Effector CD8-positive, alpha-beta T cell (primary cell): ENCODE measurements at places on chromosomes 5 and 9.

DNA sequence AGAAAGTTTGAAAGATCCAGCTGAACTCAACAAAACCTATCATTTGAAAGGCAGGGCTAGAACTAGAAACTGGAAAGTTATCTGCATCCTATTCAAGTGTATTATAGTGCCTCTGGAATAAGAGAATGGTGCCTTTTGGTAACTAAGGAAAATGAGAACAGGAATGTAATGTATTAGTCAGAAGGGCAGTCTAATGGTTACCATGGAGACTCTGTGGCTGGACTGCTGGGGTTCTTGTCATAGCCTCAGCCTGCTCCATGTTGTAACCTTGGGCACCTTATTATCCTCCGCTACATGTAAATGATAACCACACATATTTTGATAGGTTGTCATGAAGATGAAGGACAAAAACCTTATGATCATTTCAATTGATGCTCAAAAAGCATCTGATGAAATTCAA lies 24.6 kb upstream of the IFNB1 start:
- no peak for DNase-seq

- no peak for DNase-seq
Measured at GRCh38 chr5:96874631-96875030, 1.7 kb upstream of the ERAP2 start.

DNA sequence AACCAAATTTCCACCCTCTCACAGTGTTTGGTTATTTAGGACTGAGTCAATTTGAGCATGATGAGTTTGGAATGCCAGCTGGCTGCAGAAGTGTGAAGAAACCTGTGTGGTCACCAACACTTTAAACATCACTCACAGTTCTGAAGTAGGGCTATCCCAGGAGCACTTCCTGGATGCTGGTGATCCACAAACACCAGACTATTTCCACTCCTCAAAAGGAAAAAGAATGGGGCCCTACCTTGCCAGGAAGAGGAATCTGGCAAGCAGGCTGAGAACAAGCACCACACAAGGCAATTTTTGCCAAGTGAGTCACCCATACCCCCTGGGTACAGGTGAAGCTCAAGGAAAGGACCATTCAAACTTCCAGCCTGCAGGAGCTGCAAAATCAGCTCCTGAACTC lies 294.2 kb upstream of the PTGER4 start:
- DNase-seq = no peak

- no peak for DNase-seq
Measured at GRCh38 chr5:140596321-140596741, 31.7 kb downstream of the SLC35A4 start.

DNA sequence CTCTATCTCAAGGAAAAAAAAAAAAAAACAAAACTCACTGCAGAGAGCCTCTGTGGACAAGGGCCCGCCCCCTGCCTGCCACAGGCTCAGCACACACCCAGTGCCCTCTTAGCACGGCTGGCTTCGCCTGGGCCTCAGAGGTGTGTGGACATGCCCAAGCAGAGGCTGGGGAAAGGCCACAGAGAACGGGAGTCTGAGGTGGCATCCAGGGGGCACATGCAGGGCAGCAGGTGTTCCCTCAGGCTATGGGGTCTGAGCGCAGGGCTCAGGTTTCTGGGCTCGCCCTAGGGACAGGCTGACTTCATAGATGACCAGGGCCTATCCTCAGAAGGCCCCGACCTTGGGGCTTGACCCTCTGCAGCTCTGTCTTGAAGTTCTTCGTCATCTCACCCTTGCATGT lies 138.7 kb downstream of the ZNF354C start:
- DNase-seq = no peak

DNA sequence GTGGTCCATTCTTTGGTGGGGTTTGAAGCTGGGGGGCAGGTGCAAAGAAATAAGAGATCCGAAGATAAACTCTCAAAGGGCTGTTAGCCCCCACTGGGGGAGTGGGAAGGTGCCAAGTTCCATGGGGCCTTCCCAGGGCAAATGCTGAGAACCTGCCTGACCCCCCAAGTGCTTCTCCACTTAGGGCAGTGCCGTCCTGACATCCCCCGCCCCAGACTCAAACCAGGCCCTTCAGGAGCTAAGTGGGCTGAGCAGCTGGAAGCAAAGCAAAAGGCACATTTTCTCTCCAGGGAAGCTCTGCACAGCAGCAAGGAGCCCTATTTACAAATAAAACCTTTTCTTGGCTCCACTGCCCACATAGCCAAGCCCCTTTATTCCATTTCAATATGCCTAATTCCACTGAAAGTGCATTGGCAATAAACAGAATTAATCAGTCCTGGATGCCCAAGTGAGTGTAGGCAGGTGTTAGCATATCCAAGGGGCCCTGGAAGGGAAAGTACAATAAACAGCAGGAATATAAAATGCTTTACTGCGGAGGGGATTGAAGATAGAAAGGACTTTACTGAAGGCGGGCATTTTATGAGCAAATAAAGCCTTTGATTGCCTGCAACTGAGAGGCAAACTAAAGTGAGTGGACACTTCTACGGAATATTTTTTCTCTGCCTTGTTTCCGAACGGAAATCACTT lies 44.6 kb downstream of the WHRN start:
- DNase-seq = no peak

DNA sequence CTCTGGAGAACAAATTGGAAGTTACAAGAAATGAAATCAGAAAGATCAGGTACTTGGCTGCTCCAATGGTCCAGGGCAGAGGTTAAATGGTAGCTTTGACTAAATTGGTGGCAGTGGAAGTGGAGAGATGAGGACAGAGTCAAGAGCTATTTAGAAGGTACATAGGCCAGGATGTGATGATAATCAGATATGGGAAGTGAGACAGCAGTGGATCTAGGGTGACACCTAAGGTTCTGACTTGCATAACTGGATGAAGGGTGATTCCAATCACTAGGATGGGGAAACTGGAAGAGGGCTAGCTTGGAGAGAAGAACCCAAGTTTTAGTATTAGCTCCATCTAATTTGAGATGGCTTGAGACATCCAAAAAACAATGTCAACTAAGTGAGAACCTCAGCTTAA lies 24.0 kb upstream of the NDUFB6 start:
- DNase-seq = no peak

DNA sequence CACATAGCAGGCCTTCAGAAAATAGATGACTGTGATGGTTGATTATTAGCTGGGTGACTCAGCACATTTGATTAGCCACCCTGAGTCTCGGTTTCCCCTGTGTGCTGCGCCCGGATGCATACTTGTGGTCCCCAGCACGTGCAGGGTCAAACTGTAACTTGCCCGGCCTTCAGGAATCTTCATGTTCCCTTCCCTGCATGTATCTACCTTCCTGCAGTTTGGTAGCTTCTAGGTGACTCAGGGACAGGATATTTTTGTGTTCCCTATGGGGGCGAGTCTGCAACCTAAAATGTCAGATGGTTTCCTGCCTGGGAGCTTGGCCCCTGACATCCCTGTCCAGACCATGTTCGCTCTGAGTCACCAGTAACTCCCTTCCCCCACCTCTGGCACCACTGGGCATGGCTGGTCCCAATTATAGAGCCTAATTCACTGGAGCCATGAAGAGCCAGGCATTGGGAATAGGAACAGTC lies 13.2 kb downstream of the PTGS1 start:
- no peak for DNase-seq

DNA sequence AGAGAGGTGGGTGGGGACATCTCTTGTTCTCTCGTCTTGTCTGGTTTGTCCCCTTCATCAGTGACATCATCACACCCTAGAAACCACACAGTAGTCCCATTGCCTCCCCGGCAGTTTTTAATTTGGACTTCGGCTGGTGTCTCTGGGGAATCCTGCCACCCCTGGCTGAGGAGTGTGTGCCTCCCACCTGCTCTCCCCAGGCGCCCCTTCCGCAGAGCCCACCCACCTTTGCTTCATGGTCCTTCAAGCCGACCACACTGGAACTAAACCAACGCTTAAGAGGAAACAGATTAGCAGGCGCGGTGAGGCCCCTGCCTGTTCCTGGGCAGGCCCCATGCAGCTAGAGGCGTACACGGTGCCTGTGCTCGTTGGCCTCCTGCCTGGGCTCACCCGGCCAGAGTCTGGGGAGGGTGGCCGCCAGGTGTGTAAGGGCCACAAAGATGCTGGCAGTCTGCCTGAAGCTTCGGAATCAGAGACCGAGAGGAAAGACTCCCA lies 107.6 kb upstream of the SPRY4 start:
- DNase-seq = no peak

GRCh38 chr9:113139225-113139829 lies 11.5 kb upstream of the SLC31A2 start:
- no peak for DNase-seq

- DNase-seq = no peak
Measured at GRCh38 chr5:135973323-135974020, 18.7 kb upstream of the LECT2 start.

DNA sequence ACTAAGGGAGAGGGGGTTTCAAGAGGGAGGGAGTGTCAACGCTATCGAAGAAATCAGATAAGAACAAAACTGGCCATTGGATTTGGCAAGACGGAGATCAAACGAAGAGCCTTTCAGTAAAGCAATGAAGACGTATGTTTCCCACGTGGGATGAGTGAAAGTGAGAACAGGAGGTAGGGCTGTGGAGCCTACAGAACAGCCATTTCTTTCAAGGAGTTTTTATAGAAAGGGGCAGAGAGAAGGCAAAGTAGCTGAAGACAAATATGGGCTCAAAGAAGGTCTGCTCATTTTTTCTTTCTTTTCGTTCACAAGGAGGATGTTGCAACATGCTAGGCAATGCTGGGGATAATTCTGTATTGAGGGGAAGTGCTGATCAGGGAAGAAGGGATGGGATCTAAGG lies 98.3 kb downstream of the SUSD1 start:
- no peak for DNase-seq

DNA sequence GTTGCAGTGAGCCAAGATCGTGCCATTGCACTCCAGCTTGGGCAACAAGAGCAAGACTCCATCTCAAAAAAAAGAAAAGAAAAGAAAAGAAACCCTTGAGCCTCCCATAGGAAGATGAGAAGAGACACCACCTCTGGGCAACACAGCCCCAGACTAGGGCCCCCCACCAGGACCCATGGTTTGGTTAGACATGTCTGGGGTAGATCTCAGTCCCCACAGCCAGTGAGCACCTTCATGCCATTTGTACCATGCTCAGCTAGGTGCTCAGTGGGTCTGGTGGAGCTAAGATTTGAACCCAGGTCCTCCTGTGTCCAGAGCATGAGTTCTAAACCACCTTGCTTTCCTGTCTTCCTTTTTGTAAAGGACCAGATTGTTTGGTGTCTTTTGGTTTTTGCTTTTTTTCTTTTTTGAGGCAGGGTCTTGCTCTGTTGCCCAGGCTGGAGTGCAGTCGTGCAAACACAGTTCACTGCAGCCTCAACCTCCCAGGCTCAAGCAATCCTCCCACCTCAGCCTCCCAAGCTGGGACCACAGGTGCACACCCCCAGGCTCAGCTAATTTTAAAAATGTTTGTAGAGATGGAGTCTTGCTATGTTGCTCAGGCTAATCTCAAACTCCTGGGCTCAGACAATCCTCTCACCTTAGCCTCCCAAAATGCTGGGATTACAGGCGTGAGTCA lies 11.7 kb downstream of the OLFML2A start:
- no peak for DNase-seq

- DNase-seq = no peak
Measured at GRCh38 chr9:123121457-123121856, 88.0 kb downstream of the GPR21 start.

GRCh38 chr5:33425314-33425713 lies 15.5 kb upstream of the TARS1 start:
- no peak for DNase-seq

- no peak for DNase-seq
Measured at GRCh38 chr9:89905606-89906338, 301.0 kb downstream of the GADD45G start.

DNA sequence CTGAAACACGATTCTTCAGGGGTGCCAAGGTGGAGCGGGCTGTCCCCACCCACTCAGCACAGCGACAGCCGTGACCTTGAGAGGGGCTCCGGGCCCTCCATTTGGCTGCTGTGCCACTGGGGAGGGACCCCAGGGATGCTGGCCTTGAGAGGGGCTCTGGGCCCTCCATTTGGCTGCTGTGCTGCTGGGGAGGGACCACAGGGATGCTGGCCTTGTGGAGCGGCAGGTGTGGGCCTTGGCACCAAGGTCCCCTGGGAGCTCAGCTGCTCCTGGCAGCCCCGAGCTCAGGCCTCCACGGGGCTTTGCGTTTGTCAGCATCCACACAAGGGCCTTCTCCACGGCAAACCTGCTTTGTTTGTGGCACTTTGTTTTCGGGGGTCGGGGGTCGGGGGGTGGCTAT lies 137.6 kb upstream of the LPCAT1 start:
- DNase-seq = no peak

GRCh38 chr5:65141493-65141892 lies 340.2 kb downstream of the ADAMTS6 start:
- no peak for DNase-seq

DNA sequence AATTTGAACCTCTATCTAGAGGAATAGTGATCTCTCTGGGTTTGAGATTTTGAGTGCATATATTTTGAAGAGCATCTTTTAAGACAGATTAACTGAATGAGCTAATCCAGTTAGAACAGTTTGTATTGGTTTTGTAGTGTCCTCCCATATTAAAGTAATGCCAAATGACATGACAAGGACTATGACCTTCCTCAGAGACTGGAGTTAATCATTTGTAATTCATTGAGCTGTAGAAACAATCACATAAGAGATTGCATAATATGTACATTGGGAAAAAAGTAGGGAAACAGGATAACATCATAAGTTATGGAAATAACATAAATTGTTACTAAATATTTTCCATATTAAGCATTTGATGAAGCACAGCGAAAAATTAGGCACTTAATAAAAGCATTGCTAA lies 45.8 kb upstream of the PRDM9 start:
- no peak for DNase-seq

DNA sequence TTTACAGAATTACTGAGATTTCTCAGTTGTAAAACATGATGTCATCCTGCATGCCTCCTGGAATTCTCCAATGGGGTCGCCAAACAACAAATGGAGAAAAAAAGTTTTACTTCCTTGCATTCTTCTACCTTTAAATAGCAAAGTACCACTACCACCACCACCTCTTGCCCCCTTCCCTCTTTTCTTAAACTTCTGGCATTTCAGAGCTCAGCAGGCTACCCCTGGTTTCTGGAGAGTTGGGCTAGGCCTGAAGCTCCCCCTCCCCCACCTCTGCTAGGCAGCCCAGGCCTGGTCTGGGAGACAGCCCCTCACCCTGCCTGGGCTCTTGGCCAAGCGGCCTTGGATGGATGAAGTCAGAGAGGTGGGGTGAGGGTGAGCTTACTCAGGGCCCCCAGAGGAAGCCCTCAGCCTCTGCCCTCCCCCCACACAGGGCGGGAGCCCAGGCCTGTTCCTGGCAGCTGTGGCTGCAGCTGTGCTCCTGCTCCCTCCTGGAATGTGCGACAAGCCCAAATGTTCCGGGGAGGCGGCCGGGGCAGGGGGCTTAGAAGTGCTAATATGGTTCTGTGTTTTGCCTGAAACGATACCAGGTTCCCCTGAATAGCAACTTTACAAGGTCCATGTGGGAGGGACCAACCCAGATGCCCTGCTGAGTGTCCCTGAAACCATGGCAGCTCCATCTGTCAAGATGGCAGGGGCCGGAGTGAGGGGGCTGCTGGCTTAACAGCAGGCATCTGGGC lies 6.0 kb upstream of the CCIN start:
- DNase-seq = no peak

- no peak for DNase-seq
Measured at GRCh38 chr9:19471737-19472648, 63.2 kb downstream of the ACER2 start.

GRCh38 chr9:110111868-110112267 lies 96.1 kb downstream of the C9orf152 start:
- no peak for DNase-seq

- DNase-seq = no peak
Measured at GRCh38 chr5:156783092-156783491, 67.0 kb upstream of the PPP1R2B start.

GRCh38 chr5:72630081-72630480 lies 122.9 kb upstream of the ZNF366 start:
- no peak for DNase-seq
